ENCODE measurements at places on chromosomes 13 and 19.
A peak's percentile ranks its signal among the peaks of the same experiment; 100 is the strongest.

- no peak for DNase-seq
Observed at GRCh38 chr13:38693641-38694040, 6.8 kb downstream of the FREM2 start.

GRCh38 chr19:48777720-48778119 is 22.4 kb downstream of the FGF21 start:
- DNase-seq: no peak

DNA sequence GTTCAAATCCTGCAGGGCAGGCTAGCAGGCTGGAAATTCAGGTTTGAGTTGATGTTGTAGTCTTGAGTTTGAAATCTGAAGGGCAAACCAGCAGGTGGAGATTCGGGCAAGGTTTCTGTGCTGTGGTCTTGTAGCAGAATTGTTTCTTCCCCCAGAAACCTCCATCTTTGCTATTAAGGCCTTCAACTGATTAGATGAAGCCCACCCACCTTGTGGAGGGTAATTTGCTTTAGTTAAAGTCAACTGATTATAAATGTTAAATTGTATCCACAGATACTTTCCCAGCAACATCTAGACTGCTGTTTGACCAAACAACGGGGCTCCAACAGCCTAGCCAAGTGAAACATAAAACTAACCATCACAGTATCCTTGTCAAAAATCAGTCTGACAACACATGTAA is 9.4 kb downstream of the IPO5 start:
- DNase-seq: no peak

- no peak for DNase-seq
Observed at GRCh38 chr13:51278426-51279130, 56.4 kb downstream of the FAM124A start.

DNA sequence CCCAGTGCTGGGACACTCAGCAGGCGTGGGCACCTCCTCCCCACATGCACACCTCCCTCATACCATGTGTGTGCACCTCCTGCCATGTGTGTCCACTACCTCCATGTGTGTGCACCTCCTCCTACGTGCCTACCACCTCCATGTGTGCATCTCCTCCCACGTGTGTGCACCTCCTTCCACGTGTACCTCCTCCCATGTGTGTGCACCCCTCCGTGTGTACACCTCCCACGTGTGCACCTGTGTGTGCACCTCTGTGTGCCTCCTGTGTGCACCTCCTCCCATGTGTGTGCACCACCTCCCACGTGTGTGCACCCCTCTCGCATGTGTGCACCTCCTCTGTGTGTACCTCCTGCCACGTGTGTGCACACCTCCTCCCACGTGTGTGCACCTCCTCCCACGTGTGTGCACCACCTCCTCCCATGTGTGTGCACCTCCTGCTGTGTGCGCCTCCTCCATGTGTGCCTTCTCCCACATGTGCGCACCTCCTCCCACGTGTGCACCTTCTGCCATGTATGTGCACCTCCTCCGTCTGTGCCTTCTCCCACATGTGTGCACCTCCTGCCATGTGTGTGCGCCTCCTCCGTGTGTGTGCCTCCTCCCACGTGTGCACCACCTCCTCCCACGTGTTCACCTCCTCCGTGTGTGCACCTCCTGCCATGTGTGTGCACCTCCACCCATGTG is 6.1 kb upstream of the C13orf46 start:
- no peak for DNase-seq

DNA sequence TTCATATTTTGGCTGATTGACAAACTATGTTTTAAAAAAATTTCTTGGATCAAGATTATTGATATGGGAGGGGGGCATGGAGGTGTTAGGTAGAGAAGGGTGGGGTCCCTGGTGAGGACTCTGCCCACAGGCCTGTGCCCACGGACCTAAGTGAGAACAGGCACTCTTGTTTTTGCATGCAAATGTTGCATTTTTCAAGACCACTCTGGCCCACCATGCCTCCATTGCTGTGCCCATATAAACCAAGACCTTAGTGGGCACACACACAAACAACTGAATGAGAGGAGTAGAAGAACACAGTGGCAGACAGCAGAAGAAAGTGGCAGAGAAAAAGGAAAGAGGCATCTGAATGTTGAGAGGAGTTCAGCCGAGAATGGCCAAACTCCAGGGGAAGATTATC is 69.6 kb upstream of the ZNF98 start:
- no peak for DNase-seq

DNA sequence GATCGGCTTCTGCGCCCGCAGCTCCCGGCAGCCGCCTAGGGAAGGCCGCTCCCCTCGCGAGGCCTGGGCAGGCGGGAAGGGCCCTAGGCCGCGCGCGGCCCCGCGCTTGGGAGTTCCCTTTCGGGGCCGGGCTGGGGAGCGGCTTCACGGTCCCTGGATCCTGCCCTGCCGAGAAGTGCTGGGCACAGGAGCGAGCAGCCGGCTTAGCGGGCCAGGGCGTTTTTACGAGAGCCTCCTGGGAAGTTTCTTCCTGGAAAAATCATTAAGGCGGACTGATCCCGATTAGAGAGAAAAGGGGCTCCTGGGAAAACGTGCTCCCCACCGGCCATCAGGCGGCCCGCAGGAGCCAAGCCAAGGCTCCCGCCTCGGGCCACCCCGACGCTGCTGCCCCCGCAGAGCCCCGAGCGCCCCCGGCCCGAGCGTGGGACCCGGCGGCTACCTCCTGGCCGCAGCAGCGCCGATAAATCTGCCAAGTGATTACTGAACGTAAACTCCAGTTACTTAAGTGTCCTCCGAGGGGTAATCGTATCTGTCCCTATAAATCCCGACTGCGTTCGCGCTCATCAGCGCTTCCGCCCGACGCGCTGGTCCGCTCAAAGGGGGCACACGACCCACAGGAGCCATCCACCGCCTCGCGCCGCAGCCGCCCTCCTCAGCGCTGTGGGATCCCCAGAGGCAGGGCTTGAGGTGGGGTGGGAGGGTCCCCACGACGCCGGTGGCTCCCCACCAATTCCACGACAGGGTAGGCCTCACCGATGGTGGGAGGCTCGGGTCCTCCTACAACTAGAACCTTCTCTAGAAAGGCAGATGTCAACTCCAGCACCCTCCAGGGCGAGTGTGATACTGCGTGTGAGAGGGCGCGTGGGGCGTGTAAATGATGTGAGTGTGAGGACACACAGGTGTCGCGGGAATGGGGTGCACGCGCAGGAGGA is 2.8 kb downstream of the ZIC5 start:
- peak; percentile 72 for DNase-seq

DNA sequence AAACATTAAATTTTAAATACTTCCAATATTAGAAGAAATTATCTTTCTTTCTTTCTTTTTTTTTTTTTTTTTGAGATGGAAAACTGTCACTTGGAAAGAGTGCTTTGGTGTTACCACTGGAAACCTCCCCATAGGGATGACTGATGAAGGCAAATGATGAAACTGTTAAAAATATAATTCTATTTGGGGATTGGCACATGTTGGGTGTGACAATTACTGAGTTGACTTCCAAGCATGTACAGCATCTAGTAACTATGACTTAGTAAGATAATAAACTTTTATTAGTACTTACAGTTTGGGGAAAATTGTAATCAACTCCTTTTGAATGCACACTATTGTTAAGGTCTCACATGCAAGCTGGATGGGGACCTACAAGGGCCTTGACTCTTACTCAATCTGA is 592.5 kb downstream of the KCTD12 start:
- no peak for DNase-seq

DNA sequence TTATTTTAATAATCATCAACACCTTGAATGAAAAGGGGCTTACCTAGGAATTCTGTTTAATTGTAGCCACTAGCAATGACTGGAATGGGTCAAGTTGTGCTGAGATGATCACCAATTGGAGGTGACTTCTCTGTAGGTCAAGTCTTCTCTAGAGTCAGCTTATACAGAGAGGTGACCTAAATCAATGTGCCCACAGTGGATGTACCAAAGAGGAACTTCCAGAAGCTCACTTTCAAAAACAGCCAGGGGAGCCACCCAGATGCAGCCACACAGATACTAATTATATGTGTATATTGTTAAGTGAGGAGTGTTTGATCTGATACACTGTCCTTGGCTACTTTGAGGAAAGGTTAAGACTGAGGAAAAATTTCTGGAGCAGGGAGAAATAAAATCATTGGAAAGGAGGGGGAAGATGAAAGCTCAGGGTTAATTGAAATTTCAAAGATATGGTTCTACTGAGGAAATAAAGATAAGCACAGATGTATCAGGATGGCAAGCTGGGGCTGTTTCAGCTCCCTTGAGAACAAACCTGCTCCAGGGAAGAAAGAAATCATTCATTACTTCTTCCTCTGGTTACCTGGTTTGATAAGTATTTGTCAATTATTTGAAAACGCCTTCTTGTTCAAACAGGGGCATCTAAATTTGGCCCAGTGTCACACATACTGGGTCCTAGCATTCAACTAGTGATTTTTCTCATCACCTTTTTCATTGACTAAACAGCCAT is 5.1 kb downstream of the GPR183 start:
- no peak for DNase-seq

DNA sequence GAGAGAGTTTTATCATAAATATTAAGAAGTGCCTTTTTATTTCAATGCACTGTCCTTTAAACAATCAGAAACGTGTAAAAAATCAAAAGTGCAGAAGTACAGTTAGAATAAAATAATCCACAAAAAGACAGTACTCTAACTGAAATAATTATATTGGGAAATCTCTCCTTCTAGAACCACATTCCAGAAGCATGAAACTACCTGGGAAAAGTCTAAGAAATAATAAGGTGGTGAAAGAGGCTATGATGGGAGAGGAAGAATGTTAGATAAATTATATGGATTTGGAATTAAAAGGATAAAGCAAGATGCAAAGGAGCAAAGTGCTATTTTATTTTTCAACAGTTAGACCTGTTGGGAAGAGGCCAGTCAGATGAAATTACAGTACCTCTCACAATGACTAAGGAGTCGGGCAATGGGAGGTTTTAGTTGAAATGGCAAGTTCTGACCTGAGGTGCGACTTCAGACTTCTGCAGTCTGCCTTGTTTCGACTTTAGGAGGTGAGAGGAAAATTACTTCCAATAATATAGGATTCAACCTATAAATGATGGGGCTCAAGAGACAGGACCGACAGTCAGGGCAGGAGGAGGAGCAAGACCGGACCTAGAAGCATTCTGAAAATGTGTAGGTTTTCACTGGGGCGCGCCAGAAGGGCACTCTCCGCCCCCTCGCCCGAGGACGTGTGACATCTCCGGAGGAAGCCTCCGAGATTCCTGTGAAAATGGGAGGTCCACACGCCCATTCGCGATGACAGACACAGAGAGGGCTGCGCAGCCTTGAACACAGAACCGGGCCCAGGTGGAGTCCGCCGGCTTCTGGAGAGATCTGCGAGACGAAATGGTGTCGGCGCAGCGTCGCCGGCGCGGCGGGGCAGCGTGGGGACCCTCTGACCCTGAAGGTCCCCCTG is 717 bp downstream of the SPRYD7 start:
- no peak for DNase-seq

GRCh38 chr13:65966991-65967451 is 1263.1 kb downstream of the PCDH9 start:
- no peak for DNase-seq

DNA sequence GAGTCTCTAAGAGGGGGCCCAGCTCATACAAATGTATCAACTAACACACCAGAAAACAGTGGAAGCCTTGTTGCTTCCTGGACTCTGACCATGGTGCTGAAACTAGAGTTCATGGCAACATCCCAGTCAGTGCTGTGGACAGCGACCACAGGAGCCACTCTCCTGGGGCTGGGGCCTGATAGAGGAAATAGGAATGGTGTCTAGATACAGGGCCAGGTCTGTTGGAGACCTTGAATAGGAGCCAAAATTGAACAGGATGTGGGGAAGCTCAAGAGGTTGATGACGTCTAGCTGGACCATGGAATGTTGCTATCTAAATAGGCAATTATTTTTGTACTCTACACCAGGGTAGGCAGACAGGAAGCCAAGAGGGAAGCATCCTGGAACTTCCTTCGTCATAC is 21.7 kb downstream of the LILRB4 start:
- DNase-seq: peak; percentile 92

- no peak for DNase-seq
Observed at GRCh38 chr19:44687888-44688287, 11.1 kb upstream of the CEACAM16 start.

GRCh38 chr13:84430446-84430845 is 548.2 kb upstream of the SLITRK1 start:
- DNase-seq: no peak

- no peak for DNase-seq
Observed at GRCh38 chr13:85742355-85742754, 56.9 kb downstream of the SLITRK6 start.

DNA sequence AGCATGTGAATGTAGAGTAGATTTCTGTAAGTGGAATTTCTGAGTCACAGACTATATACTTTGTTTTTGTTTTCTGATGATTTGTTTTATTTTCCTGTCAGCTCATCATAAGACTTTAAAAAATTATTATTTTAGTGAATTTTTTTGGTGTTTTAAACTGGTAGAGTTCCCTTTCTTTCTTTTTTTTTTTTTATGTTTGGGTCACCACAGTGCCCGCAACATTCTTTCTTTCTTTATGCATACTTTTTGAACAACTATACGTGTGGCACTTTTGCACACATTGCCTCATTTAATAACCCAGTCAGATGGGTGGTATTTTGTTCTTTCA is 46.0 kb downstream of the WDFY2 start:
- no peak for DNase-seq

DNA sequence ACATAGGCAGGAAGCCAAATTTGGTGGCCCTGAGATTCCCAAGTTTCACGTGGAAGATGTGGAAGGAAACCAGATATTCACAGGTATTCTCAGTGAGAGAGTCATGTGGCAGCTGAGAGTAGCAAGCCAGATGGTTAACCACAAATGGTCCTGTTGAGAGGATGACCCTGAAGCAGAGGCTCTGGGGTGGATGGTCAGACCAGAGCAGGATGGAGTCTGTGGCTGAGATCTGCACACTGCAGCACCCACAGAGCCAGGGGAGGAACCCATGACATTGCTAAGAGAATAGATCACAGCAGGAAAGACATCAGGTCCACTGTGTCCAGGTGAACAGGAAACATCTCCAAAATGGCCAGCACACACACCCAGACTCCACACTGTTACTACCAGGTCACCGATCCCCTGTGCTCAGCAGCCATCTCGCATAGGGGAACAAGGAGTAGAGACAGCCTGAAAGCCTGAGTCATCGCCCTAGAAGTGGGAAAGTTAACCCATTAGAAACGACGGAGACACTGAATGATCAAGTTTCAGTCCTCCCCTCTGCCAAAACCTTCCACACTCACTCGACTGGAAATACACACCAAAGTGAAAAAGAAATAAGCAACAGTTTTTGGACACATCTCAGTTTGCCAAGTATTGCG is 160.0 kb downstream of the RBM26 start:
- DNase-seq: no peak

DNA sequence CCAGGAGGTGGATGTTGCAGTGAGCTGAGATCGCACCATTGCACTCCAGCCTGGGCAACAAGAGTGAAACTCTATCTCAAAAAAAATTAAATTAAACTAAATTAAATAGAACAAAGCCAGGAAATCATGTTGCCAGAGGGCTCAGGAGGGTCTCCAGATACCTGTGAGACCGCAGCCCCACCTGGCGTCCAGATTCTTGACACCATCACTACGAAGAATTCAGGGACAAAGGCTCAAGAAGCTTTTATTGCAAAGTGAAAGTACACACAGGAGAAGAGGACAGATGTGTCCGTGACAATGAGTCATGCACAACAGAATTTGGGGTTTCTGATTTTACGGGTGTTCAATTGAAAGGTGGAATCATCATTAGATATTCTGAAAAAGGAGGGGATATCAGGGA is 76.6 kb downstream of the STOML3 start:
- no peak for DNase-seq

Data from kidney (tissue), 22 donors.